ENCODE measurements at places on chromosomes 2 and 18. TPM values are rescaled to one million over a fixed set of nuclear protein-coding genes. Genes with fewer than 3 reads are reported as not detected.
A peak's percentile ranks its signal among the peaks of the same experiment; 100 is the strongest.

ORC2 gene
- total RNA-seq: 21.3 TPM

GRCh38 chr2:231522418-231523180, 7.6 kb downstream of the NMUR1 start:
- peak; percentile 71 for DNase-seq

LYPD1 gene
- 0.19 TPM for total RNA-seq

LHCGR gene
- 0.37 TPM for total RNA-seq

DNA sequence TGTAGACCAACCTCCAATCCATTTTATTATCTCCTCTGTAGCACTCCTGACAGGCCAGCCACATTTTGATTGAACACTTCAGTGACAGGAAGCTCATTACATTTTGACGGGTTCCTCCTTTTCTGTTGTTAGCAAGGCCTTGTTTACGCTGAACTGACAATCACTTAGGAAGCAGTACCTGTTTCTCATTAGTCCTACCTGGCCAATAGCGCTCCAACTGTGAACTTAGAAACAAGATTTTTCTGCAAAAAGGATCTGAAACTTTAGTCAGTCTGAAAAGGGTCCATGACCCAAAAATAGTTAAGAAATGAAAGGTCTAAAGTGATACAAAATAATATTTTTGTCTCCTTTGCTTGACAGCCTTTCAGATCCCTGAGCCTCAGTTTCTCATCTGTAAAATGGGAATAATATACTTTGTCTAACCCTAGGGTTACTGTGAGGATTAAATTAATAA, 119.6 kb upstream of the MSTN start:
- DNase-seq: no peak

DNA sequence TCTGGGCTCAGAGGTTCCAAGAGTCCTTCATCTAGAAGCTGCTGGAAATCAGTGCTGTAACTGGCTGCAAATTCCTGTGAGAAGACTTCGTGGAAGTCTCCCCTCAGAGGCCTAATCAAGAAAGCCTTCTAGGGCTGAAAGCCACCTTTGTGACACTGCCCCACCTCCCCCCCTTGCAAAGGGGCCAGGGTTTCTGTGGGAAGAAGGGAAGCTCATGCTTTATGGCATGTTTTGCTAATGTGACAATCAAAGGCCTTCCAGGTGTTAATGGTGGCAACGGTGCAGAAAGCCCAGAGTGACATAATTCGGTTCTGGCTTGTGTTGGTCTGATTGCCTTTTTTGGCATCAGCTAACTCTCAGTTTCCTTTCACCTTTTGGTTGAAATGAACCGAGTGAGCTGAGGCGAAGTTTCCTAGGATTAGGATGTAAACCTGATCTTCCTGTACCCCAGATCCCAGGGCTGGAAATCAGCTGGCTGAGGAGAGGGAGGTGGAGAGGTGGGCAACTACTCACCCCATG, 126.9 kb upstream of the TRIB2 start:
- no peak for DNase-seq

GRCh38 chr2:199861132-199861774, 10.3 kb upstream of the FTCDNL1 start:
- DNase-seq: no peak

DNA sequence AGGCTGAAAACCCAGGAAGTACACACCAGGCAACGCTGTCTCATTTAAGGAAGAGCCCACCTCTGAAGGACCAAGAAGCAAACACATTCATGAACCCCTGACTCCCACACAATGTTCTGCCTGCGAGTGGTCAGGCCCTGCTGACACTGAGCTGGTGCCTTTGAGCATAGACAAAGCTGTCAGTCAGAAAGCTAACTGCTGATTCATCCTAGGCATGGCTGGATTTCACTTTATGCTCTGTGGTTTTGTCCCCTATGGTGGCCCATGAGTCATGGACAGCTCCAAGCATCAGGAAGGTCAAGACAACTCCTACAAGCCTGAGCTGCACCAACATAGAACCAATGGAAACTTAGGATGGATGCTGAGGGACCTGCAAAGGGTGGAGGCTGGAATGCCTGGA, 78.9 kb downstream of the UXS1 start:
- no peak for DNase-seq

DNA sequence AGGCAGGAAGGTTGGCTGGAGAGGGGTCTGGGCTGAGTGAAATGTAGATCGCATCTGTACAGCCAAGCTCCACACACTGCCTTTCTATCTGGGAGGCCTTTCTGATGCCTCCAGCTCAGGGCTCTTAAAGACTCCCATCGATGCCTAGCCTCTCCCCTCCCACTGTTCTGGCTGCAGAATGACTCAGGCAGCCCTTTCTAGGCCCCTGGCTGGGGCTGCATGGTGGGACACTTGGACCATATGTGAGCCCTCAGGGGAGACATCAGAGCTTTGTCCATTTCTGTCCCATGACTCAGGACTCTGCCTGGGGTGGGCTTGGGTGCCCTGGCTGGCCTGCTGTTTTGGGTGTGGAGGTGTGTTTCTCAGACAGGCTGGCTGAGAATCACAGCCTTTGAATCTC, 101.3 kb downstream of the CELF4 start:
- DNase-seq: no peak

DNA sequence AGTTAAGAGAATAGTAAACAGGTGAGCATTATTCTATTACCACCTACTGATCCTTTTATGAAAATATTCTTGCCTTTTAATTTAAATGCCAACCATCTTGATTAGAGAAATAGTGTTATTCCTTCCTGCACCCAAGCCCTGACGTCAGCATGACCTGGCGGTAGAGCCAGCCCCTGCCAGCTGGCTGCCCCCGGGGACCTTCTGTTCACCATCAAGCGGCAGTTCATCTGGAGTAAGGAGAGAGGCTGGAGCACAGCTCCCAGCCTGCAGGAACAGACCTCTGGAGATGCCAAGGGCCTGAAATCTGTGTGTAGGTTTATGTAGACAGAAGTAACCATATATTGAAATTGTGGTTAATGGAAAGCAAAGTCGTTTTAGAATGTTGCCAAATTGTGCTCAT, 171.8 kb downstream of the GBX2 start:
- no peak for DNase-seq

Measured in posterior vena cava (tissue), 2 donors.